ENCODE measurements at places on chromosomes 11 and 22. TPM values are rescaled to one million over a fixed set of nuclear protein-coding genes. Genes with fewer than 3 reads are reported as not detected.

DNA sequence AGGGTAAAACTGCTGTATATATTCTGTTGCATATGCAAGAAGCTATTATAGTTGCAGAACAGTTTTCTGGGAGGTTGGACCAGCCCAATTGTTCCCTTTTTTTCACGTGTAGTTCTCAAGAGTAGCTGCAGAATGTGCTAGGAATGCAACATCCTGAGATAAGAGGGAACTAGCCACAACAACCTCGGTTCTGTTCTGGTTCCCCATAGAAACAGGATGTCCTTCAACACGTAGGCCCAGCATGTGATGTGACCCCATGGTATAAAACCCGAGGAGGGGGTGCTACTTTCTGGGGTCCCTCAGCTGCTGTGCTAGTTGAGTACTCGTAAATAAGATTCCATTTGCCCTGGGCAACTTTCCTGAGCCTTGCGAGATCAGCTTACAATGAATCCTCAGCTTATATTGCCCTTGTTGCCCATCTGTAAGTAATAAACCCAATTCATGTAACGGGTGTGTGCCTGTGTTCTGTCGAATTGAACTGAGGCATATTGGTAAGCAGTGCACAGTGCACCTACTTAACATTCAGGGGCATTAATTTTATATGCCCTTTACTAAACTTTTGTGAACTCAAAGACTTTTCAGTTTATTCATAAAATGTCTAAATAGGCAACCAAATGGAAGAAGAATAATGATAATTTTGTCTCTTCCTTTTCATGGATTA lies 23.0 kb upstream of the TRAF6 start:
- no peak for DNase-seq

The TEX12 gene
- not detected for total RNA-seq

- no peak for DNase-seq
Measured at GRCh38 chr11:93256623-93257022, 58.8 kb upstream of the SLC36A4 start.

The MRGPRF gene
- 0.69 TPM for total RNA-seq

- DNase-seq = no peak
Measured at GRCh38 chr11:134734894-134735293, 322.9 kb upstream of the B3GAT1 start.

Measured in A172 (cell line).